ENCODE measurements at places on chromosomes 5 and 9. TPM values are rescaled to one million over a fixed set of nuclear protein-coding genes. Genes with fewer than 3 reads are reported as not detected.

The PCDHGA6 gene
- 0.09 TPM for polyA plus RNA-seq

The MARCOL gene
- not detected for polyA plus RNA-seq

The CSF1R gene
- polyA plus RNA-seq: not detected

The FCN2 gene
- polyA plus RNA-seq: not detected

The CTXN3 gene
- 1.0 TPM for polyA plus RNA-seq

The SCGB3A2 gene
- polyA plus RNA-seq: not detected

The SLC46A2 gene
- polyA plus RNA-seq: not detected

The SEMA4D gene
- 34.0 TPM for polyA plus RNA-seq

The GTF2H2C gene
- 20.5 TPM for polyA plus RNA-seq

The CDX1 gene
- polyA plus RNA-seq: not detected

The CPLANE1 gene
- polyA plus RNA-seq: 31.1 TPM

The GFPT2 gene
- 7.4 TPM for polyA plus RNA-seq

The EQTN gene
- not detected for polyA plus RNA-seq

The SLC25A2 gene
- not detected for polyA plus RNA-seq

The SPAG8 gene
- polyA plus RNA-seq: 4.2 TPM

The ECM2 gene
- not detected for polyA plus RNA-seq

The IFNK gene
- not detected for polyA plus RNA-seq

The SPOCK1 gene
- polyA plus RNA-seq: 30.9 TPM

The PCDHA9 gene
- polyA plus RNA-seq: 0.56 TPM

The SCGB3A1 gene
- polyA plus RNA-seq: not detected

The WDR31 gene
- 0.59 TPM for polyA plus RNA-seq

The SPINK7 gene
- polyA plus RNA-seq: not detected

The CARD6 gene
- 0.06 TPM for polyA plus RNA-seq

The APBA1 gene
- 10.9 TPM for polyA plus RNA-seq

The CDO1 gene
- 168 TPM for polyA plus RNA-seq

The TMEM267 gene
- 9.7 TPM for polyA plus RNA-seq

The LHX2 gene
- polyA plus RNA-seq: 2.6 TPM

The NOXA1 gene
- polyA plus RNA-seq: 1.7 TPM

The ELOVL7 gene
- polyA plus RNA-seq: 2.7 TPM

The LCP2 gene
- not detected for polyA plus RNA-seq

The C5orf24 gene
- polyA plus RNA-seq: 71.7 TPM

The SLC31A2 gene
- 8.4 TPM for polyA plus RNA-seq

The STPG3 gene
- not detected for polyA plus RNA-seq

The SOX30 gene
- not detected for polyA plus RNA-seq

The KIF4B gene
- not detected for polyA plus RNA-seq

The APC gene
- 41.9 TPM for polyA plus RNA-seq

The PRLR gene
- polyA plus RNA-seq: 0.50 TPM

The GFI1B gene
- not detected for polyA plus RNA-seq

The CARD19 gene
- polyA plus RNA-seq: 56.0 TPM

The SLC24A2 gene
- polyA plus RNA-seq: 0.56 TPM

The OCLN gene
- polyA plus RNA-seq: 7.5 TPM

The WNK2 gene
- 37.1 TPM for polyA plus RNA-seq

The QRFP gene
- not detected for polyA plus RNA-seq

The OBP2B gene
- polyA plus RNA-seq: not detected

The OMD gene
- not detected for polyA plus RNA-seq

The NR2F1 gene
- 2.3 TPM for polyA plus RNA-seq

The SV2C gene
- 0.88 TPM for polyA plus RNA-seq

The ANKDD1B gene
- polyA plus RNA-seq: not detected

The DOK3 gene
- 5.1 TPM for polyA plus RNA-seq

The SPINK13 gene
- not detected for polyA plus RNA-seq

The CATSPER3 gene
- polyA plus RNA-seq: 0.80 TPM

The PWWP2A gene
- 50.3 TPM for polyA plus RNA-seq

The PCDHA1 gene
- not detected for polyA plus RNA-seq

The KCNT1 gene
- 0.67 TPM for polyA plus RNA-seq

The IRX1 gene
- 0.34 TPM for polyA plus RNA-seq

The LHX3 gene
- polyA plus RNA-seq: not detected

The TNFSF8 gene
- polyA plus RNA-seq: not detected

The C9orf153 gene
- not detected for polyA plus RNA-seq

The AOPEP gene
- 10.0 TPM for polyA plus RNA-seq

The SLC36A1 gene
- 5.0 TPM for polyA plus RNA-seq
